ENCODE measurements at places on chromosomes 5 and 9.

DNA sequence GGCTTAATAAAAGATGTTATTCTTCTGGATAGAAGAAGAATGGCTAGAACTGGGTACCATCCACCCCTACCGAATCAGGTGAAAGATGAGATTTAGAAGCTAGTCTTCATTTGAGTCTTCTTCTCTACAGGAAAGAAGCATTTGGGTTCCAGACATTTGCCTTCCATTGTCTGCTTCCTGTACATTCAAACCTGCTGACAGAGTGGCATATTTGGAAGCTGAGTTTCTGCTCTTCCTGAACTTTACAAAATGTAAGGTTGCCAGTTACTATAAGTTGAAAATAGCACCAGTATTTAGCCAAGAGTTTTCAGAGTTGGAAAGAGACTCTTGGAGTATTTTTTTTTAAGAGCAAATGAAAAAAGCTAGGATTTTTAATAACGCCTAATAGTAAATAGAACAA is 525.4 kb upstream of the TLE4 start:
- no peak for DNase-seq

DNA sequence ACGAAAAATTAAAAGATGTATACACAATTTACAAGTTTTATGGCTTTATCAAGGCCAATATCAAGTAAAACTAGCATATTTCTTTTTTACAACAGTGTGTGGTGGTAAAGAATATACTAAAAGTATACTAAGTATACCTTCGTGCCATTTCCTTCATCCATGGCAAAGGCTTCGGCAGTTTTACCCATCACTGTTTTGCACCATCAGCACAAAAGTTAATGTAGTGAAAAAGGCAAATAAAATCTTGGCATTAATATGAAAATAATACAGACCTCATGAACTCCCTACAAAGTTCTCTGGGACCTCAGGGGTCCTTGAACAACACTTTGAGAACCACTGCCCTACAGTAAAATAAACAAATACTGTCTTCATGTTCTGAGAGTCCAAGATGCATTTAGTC is 312.3 kb upstream of the NREP start:
- no peak for DNase-seq

- DNase-seq = no peak
These were observed 269.6 kb upstream of the DAP start for GRCh38 chr5:11030671-11031070.

DNA sequence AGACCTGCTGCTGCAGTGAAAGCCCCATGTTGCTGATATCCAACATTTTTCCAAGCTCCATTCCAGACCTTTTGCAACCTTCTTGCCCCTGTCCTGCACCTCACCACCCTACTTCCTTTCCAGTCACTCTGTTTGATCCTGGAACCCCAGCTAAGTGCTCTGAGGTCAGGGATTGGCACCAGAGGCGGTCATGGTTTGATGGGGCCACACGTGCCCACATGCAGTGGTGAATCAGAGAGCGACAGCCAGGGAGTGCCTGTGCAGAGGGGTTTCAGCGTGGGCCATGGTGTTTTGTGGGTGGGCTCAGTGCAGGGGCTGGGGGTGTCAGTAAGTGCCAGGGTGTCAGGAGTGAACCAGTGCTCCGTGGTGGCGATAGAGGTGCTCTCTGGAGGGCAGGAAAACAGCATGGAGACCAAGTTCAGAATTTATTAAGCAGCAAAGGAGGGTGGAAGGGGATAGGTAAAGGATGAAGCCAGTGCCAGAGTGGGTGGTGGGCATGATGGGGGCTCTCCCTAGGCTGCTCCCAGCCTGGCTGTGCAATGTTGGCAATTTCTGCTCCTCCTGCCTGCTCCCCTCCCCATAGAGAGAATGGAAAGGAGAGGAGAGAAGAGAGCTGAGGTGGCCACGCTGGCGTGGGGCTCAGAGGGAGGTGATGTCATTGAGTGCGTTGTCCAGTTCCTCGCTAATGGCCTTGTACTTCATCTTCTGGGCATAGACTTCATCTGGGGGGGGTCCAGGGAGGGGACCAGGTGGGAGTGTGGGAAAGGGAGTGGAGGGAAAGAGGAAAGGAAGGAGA is 7.0 kb downstream of the TPM2 start:
- no peak for DNase-seq

GRCh38 chr9:77022783-77023440 is 3.5 kb downstream of the FOXB2 start:
- no peak for DNase-seq

DNA sequence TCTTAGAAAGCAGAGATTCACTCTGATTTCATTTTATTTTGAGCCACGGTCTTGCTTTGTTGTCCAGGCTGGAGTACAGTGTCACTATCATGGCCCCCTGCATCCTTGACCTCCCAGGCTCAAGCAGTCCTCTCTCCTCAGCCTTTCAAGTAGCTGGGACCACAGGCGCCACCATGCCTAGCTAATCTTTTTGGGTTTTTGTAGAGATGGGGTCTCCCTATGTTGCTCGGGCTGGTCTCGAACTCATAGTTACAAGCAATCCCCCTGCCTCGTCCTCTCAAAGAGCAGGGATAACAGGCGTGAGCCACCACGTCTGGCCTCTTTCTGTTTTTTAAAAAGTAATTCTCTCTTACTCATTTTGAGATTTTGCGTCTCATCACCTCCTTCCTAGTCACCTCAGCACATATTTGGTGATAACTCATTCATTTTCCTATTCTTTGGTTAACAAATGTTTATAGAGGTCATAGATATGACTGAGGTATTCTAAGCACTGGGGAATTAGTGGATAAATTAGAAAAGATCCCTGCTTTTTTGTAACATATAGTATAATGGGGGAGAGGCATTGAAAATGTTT is 10.8 kb upstream of the DCP2 start:
- DNase-seq = peak; percentile 59

DNA sequence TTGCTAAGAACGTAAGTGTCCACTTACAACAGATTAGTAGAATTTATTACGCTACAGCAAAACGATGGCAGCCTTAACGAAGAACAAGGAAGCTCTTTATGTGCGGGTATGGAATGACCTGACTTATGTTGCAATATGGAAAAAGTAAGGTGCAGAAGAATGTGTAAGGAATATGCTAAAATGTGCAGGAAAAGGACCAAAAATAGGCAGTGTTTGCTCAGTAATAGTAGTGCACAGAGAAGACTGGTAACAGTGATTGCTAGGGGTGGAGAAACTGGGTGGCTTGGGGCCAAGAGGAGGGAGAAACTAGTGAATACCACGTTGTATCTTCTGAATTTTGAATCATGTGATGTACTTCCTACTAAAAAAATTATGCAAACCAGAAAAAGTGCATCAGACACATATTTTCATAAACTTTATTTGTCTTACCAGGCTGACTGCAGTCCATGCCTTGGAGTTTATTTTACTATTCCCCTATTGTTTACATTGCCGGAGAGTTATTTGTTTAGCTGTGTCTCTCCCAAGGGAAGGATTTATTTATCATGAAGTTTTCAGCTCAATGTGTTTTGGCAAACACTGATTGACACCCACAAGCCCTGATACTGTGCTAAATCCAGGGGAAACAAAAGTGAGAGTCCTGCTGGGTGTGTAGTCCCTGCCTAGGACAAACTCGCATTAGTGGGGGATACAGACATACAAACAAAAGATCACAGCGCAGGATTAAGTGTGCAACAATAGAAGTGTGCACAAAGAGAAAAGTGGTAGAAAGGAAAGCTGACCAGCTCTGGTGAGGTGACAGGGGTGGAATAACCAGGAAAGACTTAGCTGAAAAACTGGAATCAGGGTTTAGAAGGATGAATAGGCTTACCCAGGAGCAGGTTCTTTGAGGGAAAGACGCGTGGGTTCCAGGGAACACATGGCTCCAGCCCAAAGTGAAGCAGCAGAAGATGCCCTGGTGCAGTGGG is 34.0 kb upstream of the ZNF484 start:
- DNase-seq = no peak

- DNase-seq = peak; percentile 13
These were observed 47.7 kb downstream of the SRFBP1 start for GRCh38 chr5:122009436-122009835.

DNA sequence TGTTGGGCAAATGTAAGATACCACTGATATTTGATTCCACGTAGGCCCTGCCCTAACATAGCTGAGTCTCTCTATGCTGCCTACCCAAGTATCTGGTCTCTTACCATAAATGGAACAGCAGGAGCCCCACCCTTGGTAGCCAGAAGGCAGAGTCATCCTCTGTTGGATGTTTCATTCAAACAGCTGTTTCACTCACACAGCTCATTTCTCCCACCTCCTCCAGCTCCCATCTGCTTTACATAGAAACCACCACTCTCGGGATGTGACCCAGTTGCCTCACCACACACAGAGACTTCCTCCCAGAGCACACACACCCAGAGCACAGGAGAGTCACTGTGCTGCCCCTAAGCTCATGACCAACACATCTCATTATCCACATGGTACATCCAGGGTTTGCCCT is 165.3 kb downstream of the TMEM167A start:
- no peak for DNase-seq

DNA sequence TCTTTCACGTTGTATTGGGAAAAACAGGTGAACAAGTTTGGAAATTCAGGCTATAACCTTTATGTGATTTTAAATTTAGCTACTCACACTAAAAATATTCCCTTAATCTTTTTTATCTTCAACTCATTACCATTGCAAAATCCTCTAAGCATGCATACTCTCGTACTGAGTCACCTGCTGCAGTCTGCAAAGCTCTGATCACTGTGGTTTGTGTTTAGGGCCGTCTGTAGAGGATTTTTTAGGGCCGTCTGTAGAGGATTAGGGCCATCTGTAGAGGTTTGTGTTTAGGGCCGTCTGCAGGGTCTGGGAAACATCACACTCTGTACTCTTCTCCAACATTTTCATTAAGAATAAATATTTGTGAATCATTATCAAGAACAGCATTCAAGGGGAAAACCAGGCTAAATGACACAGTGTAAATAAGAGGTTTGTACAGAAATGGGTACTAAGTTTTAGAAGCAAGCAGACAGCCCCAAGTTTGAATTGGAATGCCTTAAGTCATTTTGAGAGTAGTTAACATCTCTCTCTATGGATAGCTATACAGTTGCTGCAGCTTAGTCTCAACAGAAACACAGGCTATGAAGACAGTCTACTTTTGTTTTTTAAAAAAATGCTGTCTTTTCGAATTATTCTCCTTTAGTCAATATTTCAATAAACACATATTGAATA is 155.0 kb upstream of the TSLP start:
- DNase-seq = no peak

Measured in T-helper 2 cell (primary cell).